ENCODE measurements at places on chromosomes 11 and 22. TPM values are rescaled to one million over a fixed set of nuclear protein-coding genes. Genes with fewer than 3 reads are reported as not detected.

HTR3B gene
- 0.08 TPM for polyA plus RNA-seq

CRYBB3 gene
- 0.30 TPM for polyA plus RNA-seq

DEPDC7 gene
- 6.7 TPM for polyA plus RNA-seq

DNA sequence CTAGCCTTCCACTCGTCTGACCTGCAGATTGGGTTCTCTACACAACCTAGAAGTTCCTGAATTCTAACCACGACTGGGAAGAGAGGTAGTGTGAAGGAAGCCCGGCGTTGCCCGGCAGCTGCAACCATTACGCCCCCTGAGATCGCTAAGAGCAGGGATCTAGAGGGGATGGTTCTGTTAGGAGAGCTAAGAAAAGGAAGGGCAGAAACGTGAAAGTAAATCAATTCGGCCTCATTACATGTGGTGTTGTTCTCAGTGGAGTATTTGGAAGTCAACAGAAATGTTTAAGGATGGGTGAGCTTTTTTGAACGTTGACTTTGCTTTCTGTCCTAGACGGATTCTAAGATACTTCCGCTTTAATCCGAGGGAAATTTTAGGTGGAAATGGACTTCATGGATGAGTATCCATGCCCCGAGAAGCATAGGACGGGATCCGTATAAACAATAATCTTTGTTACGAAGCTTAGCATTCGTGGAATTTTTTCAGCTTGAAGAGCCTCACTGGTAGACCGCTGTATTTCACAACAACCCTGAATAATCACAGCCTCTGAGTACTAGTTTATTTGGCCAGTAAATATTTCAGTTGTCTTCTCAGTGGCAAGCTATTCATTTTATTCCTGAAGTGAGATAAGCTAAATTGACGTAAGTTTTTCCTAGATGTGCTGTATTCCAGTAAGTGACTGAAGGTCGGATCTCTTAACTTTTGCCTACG lies 629 bp downstream of the ATP5MG start:
- no peak for DNase-seq

- DNase-seq, result no peak
Measured at GRCh38 chr11:55852141-55852540, 13.6 kb downstream of the OR5D16 start.

DNA sequence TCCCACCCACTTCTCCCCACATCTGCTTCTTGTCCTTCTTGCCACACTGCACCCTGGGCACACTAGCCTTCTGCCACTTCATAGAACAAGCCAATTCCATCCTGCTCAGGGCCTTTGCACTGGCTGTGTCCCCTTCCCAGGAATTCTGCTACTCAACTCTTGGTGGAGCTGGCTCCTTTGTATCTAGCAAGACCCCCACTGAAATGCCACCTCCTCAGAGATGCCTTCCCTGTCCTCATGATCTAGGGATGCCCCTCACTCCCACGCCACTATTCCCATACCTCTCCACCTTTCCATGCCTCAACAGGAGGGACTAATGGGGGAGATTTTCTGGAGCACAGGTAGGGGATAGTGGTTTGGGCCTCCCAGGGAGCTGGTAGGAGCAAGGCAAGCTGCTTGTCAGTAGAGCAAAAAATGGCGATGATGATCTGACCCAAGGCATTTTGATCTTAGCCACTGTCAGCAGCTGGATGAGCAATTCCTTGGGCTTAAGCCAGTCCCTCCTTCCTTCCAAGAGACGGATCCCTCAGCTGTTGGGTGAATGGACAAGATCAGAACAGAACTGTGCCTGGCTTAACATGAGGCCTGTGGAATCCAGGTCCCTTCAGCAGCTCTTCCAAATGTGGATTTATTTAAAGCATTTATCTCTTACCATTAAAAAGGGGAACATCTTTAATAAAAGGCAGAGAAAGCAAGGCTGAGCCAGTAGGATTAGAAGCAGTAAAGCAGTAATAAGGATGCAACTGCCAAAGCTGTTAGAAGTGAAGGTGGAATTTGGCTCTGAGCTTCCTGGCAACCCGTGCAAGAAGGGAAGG lies 4.0 kb upstream of the PRDM11 start:
- DNase-seq, result no peak

C11orf16 gene
- 0.90 TPM for polyA plus RNA-seq

GRCh38 chr11:6817694-6818093 lies 18.2 kb upstream of the OR6A2 start:
- DNase-seq, result no peak

GRCh38 chr11:2518111-2518982 lies 73.5 kb downstream of the KCNQ1 start:
- DNase-seq, result no peak

- DNase-seq, result no peak
Measured at GRCh38 chr11:62721994-62722393, 5.3 kb downstream of the HNRNPUL2 start.

DNA sequence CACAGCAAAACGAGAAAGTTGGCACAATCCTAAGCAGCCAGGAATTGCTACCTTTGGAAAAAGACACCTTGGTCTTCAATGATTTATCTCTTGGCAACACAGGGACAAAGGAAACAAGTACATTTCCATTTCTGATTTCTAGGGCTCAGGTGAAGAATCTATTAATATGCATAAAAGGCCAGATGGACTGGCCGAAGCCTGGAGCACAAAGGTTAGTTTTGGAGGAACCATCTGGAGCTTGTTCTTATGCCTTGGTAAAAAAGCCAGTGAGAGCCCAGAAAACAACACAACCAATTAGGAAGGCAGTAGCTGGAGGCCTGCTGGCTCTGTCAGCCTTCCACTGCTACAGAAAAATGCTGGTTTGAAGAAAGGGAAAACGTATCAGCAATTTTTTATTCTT lies 713.5 kb upstream of the API5 start:
- DNase-seq, result no peak

GRCh38 chr22:37082251-37082873 lies 27.2 kb downstream of the TMPRSS6 start:
- DNase-seq, result no peak

ARHGAP8 gene
- 23.9 TPM for polyA plus RNA-seq

DNA sequence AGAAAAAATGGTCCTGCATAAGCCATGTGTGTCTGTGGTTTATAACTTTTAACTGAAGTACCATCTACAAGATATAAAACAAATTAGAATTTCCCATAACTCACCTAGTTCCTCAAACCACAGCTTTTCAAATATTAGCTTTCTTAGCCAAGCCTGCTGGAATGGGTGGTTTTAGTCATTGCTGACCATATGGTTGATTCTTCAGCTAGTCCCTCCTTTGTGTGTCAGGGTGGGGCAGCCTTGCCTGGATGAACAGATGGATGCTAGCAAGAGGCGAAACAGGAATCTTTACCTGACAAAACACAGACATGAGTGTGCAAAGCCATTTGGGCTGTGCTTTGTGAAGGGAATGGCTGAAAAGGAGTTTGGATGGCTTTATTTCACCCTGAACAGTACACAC lies 6.9 kb upstream of the B3GNT6 start:
- DNase-seq, result no peak

ANGPTL5 gene
- not detected for polyA plus RNA-seq

Measured in right renal cortex interstitium (tissue), 3 donors.